ENCODE measurements at places on chromosomes 7 and 10.
A peak's percentile ranks its signal among the peaks of the same experiment; 100 is the strongest.

DNA sequence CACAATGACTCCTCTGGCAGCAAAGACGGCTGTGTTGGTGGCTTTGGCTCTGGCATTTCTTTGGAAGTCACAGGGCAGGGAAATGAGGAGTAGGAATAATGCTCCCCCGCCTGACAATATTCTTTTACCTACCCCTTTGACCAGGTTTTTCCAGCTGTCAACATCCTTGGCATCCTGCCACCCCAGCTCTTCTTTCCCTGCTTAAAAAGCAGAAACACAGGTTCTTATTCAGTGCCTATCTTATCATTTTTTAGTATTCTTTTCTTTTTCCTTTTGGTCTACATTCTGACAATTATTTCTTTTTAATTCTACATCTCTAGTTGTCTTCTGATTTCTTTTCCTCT lies 97.7 kb downstream of the CREB5 start:
- DNase-seq = no peak

DNA sequence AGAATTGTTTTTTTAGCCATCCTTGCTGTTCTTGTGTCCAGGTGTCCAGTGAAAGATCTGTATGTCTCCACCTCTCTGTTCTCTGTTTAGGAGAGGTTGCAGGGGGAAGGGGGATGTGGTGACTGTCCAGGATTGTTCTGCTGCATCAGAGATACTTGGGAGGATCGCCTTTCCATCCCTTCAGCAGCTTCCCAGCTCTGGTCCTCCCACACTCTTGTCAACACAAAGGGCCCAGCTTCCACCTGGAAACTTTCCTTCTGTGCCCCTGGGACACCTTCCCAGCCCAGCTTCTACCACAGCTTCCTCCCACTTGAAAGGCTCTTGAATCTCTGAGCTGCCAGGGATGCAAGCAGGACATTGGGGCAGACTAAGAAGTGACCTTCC lies 82.0 kb upstream of the SLF2 start:
- no peak for DNase-seq

- no peak for DNase-seq
Measured at GRCh38 chr7:127850195-127850594, 181.0 kb downstream of the LRRC4 start.

DNA sequence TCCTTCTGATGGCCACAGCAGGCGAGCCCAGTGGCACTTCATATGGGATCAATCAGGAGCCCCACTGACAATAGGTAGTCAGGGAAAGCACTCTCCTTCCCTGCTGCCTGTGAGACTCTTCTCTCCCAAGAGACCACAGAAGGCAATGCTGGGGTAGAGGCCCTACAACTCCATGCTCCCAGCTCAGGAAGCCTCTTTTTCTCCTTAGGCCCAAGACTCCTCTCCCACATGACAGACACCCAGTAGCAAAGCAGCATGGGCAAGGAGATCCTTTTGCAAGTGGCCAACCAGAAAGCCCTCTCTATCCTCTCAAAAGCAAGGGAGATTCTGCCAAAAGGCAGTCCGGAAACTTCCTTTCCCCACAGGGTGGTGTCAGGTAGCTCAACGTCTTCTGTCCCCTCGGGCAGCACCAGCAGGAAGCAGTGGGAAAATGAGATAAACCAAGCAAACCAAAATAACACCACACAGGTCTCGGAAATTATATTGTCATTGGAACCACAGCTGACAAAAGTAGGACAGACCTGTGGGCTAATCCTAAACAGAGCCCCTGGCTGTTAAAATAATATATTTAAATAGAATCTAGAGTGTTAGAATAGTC lies 172.7 kb upstream of the GDF10 start:
- no peak for DNase-seq

DNA sequence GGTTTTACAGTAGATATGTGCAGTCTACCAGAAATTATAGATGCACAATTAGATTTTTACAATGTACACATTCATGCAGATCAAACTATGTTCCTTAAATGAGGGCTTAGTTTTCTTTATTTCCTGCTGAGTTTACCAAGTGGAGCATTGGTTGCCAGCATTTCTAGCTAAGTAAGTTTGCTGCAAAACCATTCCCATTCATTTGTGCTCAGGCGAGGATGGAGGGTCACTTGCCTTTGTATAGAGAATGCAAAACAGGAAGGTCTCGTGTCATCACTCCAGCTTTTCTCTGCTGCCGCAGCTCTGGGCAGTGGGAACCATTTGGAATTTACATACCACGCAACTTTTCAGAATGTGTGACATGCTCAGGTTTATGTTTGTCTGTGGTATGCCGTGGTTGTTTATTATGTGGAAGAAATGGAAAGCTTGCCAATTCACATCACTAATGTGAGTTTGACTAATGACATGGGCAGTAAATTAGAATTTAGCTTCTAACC lies 198.6 kb downstream of the TRIL start:
- peak; percentile 18 for DNase-seq

Measured in choroid plexus epithelial cell (primary cell).